ENCODE measurements at places on chromosomes 6 and 20.
A peak's percentile ranks its signal among the peaks of the same experiment; 100 is the strongest.

DNA sequence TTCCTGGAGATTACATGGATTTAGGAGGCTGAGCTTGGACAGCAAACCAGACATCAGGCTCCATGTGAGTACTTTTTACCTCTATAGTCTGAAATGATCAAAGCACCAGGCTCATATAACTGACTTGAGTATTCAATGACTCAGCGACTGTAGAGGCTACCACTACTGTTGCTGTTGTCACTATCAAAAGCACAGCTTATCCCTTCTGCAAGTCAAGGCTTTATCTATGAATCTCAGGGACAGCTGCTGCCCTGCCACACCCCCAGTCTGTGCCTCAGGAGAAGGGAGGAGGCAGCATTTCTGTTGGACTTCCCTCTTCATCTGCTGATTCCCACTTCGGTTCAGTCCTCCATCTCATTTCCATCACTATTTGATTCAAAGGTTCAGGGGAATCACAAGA lies 80.5 kb upstream of the CNR1 start:
- DNase-seq, result no peak

DNA sequence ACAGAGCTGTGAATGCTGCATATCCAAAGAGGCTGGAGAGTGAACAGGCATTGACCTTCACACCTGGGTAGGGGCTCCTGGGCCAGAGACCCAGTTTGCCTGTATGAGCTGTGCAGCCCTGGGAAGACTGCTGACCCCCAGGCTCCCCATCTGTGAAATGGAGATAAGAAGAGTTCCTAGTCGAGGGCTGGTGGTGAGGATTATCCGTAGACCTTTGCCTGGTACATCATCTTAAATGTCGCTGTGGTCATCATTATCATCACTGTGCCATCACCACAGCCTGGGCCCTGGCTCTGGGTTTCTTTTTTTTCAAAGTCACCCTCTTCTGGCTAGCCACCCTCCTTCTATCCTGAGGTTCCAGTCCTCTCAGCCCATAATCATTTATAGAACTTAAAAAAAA lies 12.0 kb downstream of the AGPAT4 start:
- DNase-seq, result no peak

DNA sequence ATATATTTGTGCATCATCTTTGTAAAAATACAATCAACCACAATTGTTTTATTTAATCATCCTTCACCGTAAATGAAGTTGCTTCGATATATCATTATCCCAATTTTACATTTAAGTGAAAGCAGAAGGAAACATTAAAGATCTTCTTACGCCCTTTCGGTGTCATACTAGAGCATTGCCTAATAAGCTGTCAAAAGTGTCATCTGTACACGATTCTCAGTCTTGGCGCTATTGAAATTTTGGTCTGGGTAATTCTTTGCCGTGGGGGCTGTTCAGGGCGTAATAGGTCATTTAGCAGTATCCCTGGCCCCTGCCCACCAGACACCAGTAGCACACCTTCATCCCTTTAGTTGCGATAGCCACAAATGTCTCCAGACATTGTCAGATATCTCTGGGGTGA lies 40.4 kb upstream of the TMEM170B start:
- DNase-seq, result no peak

DNA sequence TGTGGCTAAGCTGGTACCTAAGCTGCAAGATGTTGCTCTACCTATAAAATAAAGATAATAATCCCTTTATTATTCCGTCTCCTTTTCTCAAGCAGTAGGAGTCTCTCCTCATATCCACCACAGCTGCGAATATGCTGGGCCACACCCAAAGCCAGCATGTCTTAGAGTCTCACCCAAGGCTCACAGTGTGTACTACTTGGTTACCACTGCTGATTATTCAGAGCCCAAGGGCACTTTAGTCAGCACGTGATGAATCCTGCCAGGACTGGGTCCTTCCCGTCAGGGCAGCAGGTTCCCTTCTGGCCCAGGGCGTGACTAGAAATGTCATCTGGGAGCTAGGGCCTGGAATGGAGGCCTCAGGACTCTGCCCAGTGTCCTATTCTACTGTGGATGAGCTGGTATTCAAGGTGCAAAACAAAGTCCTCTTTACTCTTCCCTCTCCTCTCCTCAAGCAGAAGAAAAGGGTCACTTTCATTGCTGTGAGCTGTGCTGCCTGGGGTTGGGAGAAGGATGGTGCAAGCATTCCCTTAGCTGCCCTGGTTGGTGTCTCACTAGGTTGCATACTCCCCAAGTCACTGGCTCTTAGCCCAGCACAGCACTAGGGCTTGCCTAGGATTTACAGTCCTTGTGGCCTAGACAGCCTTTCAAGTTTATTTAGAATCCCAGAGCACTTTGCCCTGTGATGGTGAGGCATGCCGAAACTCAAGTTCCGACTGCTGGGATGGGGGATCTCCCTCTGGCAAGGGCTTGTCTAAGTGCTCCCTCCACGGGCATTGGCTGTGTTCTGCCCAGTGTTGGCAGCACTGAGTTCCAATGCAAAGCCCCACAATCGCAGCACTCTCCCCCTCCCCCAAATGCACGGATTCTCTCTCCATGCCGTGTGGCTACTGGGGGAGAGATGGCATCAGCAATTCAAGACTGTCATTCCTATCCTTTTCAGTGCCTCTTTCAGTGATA lies 320.2 kb downstream of the BTBD9 start:
- DNase-seq, result peak; percentile 15

DNA sequence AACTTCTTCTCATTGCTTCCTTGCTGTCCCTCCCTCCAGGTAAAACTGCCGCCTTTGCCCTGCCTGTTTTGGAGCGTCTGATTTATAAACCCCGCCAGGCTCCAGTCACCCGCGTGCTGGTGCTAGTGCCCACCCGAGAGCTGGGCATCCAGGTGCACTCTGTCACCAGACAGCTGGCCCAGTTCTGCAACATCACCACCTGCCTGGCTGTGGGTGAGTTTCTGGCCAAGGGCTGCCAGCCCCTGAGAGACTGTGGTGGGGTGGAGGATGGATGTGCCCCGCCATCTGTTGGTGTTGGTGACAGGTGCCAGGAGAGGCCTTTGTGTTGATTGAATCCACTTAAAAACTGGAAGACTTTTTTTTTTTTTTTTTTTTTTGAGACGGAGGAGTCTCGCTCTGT lies 9.5 kb downstream of the DDX27 start:
- DNase-seq, result no peak

GRCh38 chr6:50381099-50381415 lies 331.3 kb upstream of the DEFB112 start:
- DNase-seq, result no peak

DNA sequence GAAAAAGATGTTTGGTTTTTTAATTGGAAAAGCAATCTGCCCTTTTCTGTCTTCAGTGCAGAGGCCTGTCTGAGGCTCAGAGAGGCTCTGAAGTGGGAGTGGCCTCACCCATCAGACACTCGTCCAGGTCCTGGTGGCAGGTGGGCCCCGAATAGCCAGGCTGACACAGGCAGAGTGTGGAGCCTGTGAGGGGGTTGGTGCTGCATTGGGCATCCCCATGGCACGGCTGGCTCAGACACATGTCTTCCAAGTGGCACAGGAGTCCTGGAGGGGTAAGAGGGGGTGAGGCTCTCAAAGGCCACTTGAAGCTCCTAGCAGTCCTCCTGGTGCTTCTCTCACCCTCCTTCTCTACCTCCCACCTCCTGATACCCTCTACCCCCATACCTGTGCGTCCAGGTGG lies 3.8 kb downstream of the NOTCH4 start:
- no peak for DNase-seq

DNA sequence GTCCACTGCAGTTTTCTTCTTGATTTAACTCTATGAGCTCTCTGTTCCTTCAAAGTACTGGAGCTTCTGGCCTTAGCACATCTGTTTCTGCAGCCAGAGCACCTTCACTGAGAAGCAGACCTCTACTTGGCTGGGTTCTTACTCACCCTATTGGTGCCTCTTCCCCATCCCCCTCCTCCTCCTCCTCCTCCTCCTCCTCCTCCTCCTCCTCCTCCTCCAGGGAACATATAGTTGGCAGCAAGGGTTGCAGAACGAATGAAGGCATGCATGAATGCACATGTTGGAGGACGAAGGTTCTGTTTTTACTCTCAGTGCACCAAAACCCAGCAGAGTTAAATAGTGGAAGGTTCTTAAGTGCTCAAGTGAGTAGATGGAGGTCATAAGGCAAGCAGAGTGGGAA lies 141.0 kb upstream of the ESR1 start:
- no peak for DNase-seq

DNA sequence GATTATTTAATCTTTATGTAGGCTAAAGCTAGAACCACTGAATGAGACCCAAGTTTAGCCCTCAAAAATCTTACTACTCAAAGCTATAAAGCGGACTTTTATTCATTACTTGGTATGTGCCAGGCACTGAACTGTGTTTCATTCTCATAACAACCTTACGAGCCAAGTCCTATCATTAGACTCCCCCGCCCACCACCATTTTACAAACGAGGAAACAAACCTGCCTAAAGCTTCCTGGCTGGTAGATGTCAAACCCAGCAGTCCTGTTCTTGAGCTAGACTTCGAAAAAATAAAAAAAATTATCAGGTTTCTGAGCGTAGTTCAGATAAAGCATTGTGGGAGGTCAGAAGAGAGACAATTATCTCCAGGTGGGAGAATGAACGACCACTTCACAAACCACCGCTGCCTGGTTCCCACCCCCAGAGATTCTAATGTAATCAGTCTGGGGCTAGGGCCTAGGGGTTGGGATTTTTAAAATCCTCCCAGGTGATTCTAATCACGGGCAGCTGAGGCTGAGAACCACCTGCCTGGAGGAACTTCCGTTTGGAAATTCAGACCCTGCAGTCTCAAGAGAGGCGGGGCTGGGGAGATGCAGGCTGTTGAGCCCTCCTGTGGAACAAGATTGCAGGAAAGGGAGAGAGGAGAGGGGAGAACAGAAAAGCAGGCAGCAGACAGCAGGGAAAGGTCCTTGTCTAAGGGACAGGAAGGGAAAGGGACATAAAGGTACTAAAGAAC lies 8.6 kb downstream of the ADTRP start:
- no peak for DNase-seq

DNA sequence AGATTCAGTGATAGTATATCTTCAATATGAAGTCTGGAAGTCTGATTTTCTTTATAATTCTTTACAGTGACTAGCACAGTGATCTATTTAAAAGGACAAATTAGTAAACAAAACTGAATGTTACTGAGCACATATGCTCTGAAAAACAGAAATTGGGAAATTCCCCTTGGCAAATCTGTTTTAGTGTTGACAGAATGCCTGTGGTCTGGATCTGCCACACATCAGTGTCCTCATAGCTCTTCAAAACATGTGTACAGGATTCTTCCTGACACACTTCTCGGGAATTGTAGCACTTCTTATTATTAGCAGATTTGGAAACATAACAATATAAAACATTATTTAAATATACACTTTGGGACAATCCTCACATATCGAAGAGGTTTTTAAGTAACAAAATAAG lies 354.3 kb downstream of the COL12A1 start:
- peak; percentile 46 for DNase-seq

DNA sequence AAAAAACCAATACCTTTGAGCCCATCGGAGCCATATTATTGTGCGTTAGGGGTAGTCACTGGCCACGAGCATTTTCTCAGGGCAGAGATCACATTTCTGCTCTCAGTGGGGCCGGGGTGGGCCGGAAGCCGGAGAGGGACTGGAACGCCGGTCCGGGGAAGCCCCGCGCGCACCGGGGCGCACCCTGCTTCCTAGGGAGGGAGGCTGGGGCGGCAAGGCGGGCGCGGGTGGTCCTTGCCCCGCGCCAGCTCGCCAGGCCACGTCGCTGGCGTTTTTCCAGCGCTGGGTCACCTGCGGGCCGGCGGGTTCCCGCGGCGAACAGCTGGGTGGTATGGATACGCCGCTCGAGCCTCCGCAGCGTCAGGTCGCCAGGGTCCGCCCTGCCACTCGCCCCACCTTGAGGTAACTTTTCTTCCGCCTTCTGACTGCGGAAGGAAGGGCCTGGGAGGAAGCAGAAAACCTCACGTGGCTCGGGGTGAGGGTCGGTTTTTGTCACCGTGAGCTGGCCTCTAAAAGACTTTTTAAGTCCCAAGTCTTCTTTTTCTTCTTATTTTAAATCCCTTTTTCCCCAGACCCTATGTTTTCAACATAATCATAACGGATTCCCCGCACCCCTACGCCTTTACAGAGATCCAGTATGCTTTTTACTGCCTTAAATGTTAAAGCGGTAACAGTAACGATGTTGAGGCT lies 2.7 kb upstream of the EEF1A1 start:
- peak; percentile 39 for DNase-seq

DNA sequence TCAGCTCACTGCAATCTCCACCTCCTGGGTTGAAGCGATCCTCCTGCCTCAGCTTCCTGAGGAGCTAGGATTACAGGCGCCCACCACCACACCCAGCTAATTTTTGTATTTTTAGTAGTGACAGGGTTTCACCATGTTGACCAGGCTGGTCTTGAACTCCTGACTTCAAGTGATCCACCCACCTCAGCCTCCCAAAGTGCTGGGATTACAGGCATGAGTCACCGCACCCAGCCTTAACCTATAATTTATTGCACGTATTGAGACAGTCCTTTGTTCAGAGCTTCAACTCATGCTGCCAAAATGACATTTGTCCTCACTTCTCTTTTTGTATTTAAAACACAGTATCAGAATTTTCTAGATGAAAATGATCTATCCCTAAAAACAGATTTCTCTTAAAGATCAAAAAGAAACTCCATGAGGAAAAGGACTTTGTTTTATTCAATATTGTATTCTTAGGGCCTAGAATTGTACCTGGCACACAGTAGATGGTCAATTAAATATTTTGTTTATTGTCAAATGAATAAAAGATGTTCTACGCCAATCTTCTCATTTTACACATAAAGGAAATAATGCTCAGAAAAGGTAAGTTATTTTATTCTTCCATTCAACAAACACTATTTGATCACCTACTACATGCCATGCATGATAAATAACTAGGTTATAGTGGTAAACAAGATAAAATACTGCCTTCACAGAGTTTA lies 10.8 kb downstream of the SERAC1 start:
- DNase-seq, result no peak

- DNase-seq, result peak; percentile 55
Measured at GRCh38 chr6:133548423-133549159, 307.4 kb downstream of the EYA4 start.

DNA sequence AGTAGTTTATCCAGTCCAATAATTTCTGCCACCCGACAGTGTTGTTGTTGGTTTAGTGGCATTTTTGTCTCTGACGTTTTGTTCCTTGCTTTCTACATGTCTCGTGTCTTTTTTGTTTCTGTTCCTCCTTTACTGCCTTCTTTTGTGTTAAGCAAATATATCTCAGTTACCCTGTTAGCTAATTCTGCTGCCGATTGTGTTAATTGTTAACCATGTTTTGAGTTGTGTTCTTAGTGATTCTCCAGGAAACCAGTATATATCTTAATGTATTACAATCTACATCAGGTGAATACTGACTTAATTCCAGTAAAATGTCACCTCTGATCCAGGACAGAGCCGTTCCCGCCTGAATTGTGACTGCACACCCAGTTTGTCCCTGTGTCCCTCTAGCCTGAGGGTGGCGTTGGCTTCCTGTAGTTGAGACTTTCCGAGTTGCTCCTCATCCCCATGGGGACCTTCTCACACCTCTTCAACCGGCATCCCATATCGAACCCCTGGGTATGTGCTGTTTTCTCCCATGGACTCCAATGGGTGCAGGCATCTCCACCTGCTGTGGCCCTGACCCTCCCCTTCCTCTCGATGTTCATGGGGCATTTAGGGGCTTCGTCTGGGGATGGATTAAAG lies 35.8 kb upstream of the BHLHE23 start:
- DNase-seq, result no peak

Data from fibroblast of lung (primary cell).